T-helper 17 cell (primary cell): ENCODE measurements at places on chromosomes 2 and 18.
A peak's percentile ranks its signal among the peaks of the same experiment; 100 is the strongest.

GRCh38 chr2:26523750-26524149 is 45.8 kb upstream of the OTOF start:
- H3K36me3 ChIP-seq = no peaks in the 10 kb centered on the region
- no peak for DNase-seq
- H3K4me3 ChIP-seq = no peak overlapping the region
- peaks cover 9% of the 10 kb centered on the region for H3K4me1 ChIP-seq

DNA sequence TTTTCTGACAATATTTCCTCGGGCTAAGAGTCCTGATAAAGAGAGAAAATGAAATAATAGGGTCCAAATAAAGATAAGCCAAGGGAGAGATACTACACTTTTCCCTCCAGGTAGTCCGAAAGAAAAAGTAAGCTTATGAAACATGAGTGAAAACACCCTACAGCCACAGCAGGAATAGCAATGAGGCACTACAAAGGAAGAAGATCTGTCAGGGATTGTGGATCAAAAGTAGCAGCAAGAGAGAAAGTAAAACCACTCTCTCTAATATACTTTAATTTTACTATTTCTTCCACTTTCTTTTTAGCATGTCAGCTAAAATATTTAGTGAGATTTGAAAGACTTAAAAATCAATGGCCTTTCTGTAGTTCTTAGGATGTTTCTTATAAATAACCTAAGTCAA is 1601.8 kb downstream of the LRP1B start:
- DNase-seq = no peak
- no peaks in the 10 kb centered on the region for H3K27me3 ChIP-seq
- H3K4me3 ChIP-seq = no peak overlapping the region
- H3K36me3 ChIP-seq = no peaks in the 10 kb centered on the region

DNA sequence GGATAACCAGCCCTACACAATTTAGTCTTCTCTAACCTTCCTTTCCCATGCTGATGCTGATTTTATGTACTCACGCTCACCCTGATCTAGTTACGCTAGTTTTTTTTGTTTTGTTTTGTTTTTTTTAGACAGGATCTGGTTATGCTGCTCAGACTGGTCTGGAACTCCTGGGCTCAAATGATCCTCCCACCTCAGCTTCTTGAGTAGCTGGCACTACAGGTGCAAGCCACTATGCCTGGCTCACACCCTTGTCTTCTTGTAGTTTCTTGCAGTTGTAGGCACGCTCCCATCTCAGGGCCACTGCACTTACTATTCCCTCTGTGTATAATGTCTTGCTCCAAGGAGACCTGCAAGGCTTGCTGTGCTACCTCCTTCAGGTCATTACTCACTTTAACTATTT is 6.2 kb downstream of the PELI1 start:
- no peak overlapping the region for H3K27ac ChIP-seq
- H3K36me3 ChIP-seq = peaks cover 10% of the 10 kb centered on the region
- peak overlapping the region; percentile 68 for H3K4me3 ChIP-seq

GRCh38 chr2:55106148-55106547 is 55.9 kb upstream of the RTN4 start:
- no peaks in the 10 kb centered on the region for H3K36me3 ChIP-seq
- H3K4me3 ChIP-seq = no peak overlapping the region
- peaks cover 2% of the 10 kb centered on the region for H3K4me1 ChIP-seq
- H3K27ac ChIP-seq = no peak overlapping the region

DNA sequence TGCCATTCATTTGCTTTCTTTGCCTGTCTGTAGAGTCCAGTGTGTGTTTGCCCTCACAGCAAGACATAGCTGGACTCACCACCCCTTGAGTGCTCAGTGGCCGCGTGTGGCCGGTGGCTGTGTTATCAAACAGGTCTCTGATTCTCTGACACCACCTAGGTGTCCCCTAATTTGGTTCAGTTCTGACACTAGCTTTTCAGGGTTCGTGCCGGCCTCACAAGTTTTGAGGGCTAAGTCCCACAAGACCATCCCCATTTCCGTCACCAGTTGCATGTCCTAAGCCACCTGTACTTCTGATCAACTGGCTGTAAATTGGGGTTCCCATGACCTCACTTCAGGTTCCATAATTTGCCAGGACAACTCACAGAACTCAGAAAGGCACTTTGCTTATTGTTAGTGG is 23.5 kb downstream of the NCK2 start:
- H3K36me3 ChIP-seq = peaks cover 3% of the 10 kb centered on the region
- no peaks in the 10 kb centered on the region for H3K27me3 ChIP-seq
- H3K27ac ChIP-seq = peak overlapping the region; percentile 99
- DNase-seq = no peak

DNA sequence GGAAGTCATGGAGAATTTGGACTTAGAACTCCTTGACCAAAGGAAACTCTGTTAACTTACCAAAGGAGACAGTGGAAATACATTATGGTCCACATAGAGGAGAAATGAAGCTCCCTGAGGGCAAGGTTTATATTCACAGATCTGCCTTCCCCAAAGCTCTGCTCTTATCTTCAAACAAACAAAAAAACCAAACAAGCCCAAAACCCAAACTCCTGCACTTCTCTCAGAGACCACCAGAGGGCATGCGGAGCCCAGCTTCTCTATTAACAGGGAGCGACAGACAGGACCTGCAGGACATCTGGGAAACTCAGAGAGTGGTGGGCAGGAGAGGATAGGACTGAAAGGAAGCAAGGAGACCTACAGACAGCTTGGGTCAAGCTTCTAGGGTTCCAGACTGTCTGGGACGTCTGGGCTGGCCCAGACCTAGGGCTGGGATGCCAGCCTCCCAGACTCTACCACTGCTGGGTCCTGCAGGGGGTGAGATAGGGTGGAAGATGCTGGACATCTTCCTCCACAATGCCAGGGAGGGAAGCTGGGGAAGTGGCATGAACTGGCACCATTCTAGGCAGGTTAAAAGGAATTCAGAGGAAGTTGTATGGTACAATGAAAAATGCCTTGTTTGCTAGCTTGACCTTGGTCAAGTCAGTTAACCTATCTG is 4.0 kb upstream of the WNT10A start:
- H3K36me3 ChIP-seq = peaks cover 11% of the 10 kb centered on the region
- H3K4me1 ChIP-seq = peaks cover 37% of the 10 kb centered on the region
- peak overlapping the region; percentile 33 for H3K4me3 ChIP-seq
- H3K27ac ChIP-seq = peak overlapping the region; percentile 72

DNA sequence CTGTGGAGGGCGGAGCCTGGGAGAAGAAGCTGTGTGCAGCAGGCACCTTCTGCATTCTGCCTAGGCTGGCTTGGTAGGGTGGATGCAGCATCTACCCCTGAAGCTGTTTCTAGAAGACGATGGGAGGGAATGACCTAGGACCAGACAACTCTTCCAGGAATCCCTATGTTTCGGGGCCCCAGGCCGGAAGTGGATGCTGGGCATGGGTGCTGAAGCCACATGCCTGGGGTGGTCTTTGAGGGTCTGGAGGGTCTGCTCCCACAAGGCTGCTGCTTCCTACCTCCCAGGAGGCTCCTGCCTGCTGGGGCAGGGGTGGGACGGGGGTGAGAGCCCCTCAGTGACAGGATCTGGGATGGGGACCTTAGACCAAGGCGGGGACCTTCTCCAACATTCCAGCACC is 61.0 kb downstream of the CIB4 start:
- peaks cover 2% of the 10 kb centered on the region for H3K4me1 ChIP-seq
- H3K36me3 ChIP-seq = no peaks in the 10 kb centered on the region
- DNase-seq = no peak
- H3K4me3 ChIP-seq = no peak overlapping the region
- H3K27me3 ChIP-seq = peaks cover 54% of the 10 kb centered on the region

DNA sequence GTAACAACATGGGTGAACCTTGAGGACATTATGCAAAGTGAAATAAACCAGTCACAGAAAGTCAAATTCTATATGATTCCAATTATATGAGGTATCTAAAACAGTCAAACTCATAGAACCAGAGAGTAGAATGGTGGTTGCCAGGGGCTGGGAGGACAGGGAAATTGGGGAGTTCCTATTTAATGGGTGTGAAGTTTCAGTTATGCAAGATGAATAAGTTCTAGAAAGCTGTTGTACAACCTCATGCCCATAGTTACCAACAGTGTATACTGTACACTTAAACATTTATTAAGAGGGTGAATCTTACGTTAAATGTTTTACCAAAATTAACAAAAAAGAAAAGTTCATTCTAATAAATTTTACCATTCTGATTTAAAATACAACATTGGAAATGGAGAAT is 92.7 kb upstream of the WDSUB1 start:
- H3K36me3 ChIP-seq = peaks cover 8% of the 10 kb centered on the region
- no peak for DNase-seq
- no peaks in the 10 kb centered on the region for H3K27me3 ChIP-seq
- no peaks in the 10 kb centered on the region for H3K4me1 ChIP-seq
- no peak overlapping the region for H3K27ac ChIP-seq

DNA sequence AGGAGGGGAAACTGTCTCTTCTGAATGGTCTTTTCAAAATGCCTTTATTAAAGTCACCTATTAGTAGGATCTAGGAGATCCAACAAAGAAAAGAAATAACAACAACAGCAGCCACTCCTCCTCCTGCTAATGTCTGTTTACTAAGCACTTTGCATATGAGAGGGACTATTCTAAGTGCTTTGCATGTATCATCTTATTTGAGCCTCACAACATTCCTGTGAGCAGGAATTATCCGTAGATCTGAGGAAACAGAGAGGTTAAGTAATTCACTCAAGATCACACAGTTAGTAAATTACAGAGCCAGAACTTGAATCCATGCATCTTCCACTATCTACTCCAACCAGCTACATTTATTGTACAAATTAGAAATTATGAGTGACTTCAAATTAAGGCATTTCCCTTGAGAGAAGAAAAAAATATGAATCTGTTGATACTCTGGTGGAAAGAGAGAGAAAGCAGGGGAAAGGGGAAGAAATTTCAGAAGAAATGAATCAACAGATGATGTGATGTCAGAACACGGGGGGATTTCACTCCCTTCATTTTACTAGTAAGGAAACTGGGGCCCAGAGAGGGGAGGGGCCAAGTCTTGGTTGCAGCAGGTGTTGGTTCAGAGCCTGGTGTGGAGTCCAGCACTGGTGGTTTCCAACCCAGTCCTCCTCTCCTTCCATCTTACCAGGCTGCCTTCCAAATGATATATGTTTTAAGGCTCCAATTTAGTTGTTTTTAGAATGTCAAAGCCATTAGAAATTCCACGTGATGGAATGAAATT is 49.7 kb downstream of the TSN start:
- peaks cover 2% of the 10 kb centered on the region for H3K36me3 ChIP-seq
- no peaks in the 10 kb centered on the region for H3K4me1 ChIP-seq
- no peak for DNase-seq
- H3K4me3 ChIP-seq = no peak overlapping the region

DNA sequence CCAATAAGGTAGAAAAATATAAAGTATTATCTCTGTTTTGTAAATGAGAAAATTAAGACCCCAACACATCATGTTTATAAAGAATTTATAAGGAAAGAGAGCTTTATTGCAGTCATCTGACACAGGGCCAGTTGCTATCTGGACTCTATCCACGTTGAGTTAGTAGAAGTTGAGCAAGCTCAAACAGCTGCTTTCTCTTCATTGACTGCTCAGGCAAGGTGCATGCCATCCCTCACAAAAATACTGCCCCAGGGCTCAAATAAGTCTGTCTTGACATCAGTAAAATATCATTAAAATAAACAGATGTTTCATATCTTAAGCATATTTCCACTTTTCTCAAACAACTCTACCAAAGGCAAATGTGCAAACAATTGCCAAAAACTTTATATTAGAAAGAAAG is 14.8 kb downstream of the COL5A2 start:
- H3K27ac ChIP-seq = no peak overlapping the region
- no peak for DNase-seq
- H3K27me3 ChIP-seq = peaks cover 4% of the 10 kb centered on the region
- H3K36me3 ChIP-seq = no peaks in the 10 kb centered on the region
- no peak overlapping the region for H3K4me3 ChIP-seq
- peaks cover 2% of the 10 kb centered on the region for H3K4me1 ChIP-seq

DNA sequence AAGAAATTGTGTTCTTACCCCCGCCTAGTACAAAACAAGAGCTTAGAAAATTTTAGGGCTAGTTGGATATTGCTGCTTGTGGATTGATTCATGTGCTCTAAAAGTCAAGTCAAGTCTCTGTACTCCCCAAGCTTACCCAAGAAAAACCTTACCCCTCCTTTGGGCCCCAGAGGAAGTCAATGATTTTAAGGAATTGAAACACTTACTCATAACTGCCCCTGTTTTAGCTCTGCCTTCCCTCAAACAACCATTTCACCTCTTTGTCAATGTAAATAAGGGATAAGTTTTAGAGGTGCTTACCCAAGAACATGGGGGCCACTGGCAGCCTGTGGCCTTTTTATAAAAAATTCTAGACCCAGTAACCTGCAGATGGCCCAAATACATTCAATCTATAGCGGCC is 136.6 kb upstream of the RMP24 start:
- DNase-seq = no peak
- H3K4me1 ChIP-seq = no peaks in the 10 kb centered on the region
- H3K27me3 ChIP-seq = peaks cover 7% of the 10 kb centered on the region
- H3K27ac ChIP-seq = no peak overlapping the region
- H3K4me3 ChIP-seq = no peak overlapping the region

GRCh38 chr2:81942136-81942680 is 1637.7 kb upstream of the LRRTM1 start:
- no peak for DNase-seq
- no peak overlapping the region for H3K27ac ChIP-seq
- H3K27me3 ChIP-seq = no peaks in the 10 kb centered on the region
- H3K36me3 ChIP-seq = no peaks in the 10 kb centered on the region
- no peak overlapping the region for H3K4me3 ChIP-seq

DNA sequence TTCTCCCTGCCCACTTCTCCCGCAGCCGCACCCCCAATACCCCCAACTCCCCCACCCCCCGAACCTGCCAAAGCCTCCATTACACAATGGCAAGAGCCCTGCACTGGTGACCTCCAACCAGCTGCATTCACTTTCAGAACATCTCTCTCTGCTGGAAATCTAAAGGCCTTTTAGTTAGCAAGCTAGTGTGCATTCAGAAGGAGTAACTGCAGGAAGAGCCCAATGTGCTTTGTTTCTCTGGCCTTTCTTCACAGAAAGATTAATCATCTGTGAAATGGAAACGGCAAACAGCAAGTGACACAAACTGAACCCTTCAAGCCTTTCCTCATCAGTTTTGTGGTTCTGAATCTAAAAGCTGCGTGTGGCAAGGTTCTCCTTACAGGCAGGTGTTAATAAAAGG is 124.2 kb downstream of the OLA1 start:
- H3K4me3 ChIP-seq = no peak overlapping the region
- no peak overlapping the region for H3K27ac ChIP-seq
- DNase-seq = no peak
- no peaks in the 10 kb centered on the region for H3K4me1 ChIP-seq

GRCh38 chr18:79819064-79819967 is 21.6 kb downstream of the KCNG2 start:
- H3K27ac ChIP-seq = no peak overlapping the region
- peaks cover 35% of the 10 kb centered on the region for H3K27me3 ChIP-seq
- peak overlapping the region; percentile 41 for H3K4me3 ChIP-seq

DNA sequence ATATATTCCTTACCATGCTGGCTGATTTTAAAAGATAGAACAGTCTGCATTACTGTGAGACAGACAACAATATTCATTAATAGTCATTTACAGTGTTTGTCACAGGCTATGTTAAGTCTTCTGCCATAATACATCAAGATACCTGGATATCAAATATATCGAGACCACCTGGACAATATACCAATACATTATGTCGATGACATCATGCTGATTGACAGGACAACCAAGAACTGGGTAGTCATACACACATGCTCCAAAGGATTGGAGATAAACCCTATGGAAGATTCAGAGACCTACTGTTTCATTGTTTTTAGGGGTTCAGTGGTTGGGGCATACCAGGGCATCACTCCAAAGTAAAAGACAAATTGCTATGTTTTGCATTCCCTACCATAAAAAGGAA is 26.5 kb upstream of the SMCHD1 start:
- no peaks in the 10 kb centered on the region for H3K36me3 ChIP-seq
- H3K27ac ChIP-seq = no peak overlapping the region
- no peaks in the 10 kb centered on the region for H3K27me3 ChIP-seq
- peaks cover 15% of the 10 kb centered on the region for H3K4me1 ChIP-seq
- no peak for DNase-seq
- no peak overlapping the region for H3K4me3 ChIP-seq
